ENCODE measurements at places on chromosomes 5 and 9.

DNA sequence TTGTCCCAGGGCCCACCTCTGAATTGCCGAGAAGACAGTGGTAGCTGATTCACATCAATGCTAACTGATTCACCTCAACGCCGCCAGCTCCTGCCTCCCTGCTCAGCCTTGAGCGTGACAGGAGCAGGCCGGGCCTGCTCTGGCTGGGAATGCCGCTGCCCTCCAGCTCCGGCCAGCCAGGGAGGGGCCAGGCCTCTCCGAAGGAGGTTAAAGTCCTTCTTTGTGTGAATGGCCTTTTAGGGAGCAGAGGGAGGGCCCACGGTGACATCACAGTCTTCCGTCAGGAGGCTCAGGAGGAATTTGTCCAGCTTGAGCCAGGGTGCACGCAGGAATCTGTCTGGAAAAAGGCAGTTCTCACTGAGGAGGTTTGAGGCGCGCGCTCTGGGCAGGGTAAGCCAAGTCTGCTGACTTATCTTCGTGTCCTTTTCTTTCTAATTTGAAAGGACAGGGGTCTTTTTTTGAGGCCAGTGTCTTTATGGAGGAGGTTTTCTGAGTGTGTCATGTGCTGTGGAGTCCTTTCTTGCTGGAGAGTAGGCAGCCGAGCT, 82.7 kb downstream of the C9orf152 start:
- no peak for DNase-seq

DNA sequence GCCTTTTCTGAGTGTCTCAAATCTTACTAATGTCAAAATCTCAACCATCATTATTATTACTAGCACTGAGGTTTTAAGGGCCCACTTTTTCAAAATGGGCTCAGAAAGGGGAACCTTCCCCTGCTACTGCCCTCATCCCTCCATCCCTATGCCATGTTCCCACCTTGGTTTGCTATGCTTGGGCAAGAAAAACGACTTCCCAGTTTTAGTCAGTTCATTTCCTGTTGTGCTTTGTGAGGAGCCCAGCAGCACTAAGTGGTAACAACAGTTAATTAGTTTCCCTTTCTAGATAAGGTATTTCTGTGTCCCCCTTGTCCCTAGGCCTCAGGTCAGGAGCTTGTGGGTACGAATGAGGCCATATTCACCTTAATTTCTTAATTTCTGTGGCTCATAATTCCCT, 595.2 kb downstream of the RAB3C start:
- no peak for DNase-seq

DNA sequence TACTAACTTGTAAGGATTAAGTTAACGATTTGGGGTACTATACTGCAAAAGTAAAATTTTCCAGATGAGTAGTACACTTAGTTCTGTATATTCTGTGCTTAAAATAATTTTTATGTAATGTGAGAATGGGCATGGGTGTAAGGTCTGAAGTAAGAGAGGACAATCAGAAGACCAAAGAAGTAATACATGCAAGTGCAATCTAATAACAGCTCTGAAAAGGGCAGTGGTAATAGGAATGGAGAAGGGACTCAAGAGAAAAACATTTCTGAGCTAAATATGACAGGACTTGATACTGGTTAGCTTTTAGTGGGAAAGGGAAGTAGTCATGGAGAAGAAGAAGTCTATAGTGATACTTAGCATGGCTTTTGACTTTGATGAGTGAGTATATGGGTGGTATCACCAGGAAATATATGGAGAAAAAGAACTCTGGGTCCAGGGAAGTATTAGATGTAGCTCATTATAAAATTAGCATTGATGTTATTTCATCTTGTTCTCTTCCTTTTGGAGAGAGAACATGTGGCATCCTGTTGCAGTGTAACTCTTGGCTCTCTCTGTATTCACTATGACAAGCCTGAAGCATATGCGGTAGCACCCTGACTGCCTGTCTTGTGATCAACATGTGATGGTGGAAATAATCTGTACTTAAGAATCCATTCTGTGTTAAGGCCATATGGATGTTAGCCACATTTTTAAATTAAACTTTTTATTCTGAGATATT, 60.5 kb downstream of the ERCC6L2 start:
- DNase-seq = no peak

DNA sequence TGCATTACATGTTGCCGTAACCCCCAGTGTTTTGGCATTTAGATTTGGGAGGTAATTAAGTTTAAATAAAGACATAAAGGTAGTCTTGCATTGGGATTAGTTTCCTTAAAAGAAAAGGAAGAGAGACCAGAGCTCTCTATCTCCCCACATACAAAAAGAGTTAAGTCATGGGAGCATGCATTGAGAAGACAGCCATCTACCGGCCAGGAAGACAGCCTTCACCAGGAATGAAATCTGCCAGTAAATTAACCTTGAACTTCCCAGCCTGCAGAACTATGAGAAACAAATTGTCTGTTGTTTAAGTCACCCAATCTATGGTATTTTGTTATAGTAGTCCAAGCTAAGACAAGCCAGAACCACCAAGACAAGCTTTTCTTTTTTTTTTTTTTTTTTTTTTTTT, 567.0 kb upstream of the CDH18 start:
- no peak for DNase-seq

- no peak for DNase-seq
Measured at GRCh38 chr5:6194906-6195612, 183.3 kb downstream of the MED10 start.

DNA sequence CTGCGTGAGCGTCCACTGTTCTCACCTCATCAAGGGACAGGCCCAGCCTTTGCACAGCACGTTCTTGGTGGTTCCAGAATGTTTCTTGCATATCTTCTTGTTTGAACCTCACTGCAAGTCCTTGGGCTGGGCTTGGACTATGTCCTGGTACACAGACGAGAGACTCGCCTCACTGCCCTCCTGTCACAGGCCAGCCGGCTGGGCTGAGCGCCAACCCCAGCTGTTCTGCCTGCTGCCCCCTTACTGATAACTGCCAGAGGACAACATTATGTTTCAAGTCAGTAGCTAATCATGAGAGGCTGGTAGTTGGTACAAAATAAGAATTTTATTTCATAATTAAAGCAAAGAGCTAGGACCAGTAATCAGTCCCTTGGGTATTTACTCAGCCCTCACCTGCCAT, 52.8 kb upstream of the LRRTM2 start:
- no peak for DNase-seq

- DNase-seq = no peak
Measured at GRCh38 chr9:134648701-134649530, 7.3 kb downstream of the COL5A1 start.

DNA sequence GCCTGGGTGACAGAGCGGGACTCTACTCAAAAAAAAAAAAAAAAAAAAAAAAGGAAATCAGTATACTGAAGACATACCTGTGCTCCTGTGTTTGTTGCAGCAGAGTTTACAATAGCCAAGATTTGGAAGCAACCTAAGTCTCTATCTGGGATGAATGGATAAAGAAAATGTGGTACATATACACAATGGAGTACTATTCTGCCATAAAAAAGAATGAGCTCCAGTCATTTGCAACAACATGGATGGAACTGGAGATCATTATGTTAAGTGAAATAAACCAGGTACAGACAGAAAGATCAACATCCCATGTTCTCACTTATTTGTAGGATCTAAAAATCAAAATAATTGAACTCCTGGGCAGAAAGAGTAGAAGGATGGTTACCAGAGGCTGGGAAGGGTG, 22.9 kb downstream of the ADAM19 start:
- DNase-seq = no peak

DNA sequence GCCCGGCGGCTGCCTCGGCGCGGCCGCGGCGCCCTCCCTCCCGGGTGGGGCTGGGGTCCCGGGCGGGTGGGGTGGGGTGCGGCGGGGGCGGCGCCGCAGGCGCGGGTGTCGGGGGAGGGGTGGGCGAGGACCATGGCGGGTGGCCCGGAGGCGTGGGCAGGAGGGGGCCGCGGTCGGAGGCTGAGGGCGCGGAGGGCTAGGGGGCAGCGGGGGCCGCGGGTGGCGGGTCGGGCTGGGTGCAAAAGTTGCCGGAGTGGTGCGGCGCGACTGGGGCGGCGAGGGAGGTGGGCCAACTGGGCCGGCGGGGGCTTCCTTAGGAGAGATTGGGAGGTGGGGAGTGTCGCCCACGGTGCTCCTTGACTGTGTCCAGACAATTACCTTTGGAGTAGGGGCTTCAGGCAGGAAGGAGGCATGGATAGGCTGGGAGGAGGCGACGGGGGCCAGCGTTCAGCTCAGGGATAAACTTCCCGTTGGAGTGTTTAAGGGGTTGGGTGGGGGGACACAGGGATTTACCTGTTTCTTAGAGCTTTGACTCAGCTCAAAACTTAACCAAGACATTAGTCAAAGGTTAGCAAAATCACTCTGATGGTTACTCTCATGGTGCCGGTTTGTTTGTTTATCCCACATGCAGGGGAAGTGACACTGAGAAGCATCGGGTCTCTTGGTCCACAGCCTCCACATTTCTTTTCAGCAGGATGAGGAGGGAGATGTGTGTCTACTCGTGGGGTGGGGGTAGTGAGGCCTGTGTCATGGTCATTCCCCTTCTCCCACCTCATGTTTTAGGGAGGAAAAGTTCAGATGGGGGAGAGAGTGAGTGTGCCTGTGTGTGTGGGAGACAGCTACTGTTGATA, 859 bp downstream of the CSNK1G3 start:
- peak; percentile 27 for DNase-seq

- DNase-seq = no peak
Measured at GRCh38 chr5:135842737-135843136, 8.3 kb downstream of the SLC25A48 start.

GRCh38 chr9:120942186-120943001, 15.8 kb upstream of the TRAF1 start:
- DNase-seq = no peak

DNA sequence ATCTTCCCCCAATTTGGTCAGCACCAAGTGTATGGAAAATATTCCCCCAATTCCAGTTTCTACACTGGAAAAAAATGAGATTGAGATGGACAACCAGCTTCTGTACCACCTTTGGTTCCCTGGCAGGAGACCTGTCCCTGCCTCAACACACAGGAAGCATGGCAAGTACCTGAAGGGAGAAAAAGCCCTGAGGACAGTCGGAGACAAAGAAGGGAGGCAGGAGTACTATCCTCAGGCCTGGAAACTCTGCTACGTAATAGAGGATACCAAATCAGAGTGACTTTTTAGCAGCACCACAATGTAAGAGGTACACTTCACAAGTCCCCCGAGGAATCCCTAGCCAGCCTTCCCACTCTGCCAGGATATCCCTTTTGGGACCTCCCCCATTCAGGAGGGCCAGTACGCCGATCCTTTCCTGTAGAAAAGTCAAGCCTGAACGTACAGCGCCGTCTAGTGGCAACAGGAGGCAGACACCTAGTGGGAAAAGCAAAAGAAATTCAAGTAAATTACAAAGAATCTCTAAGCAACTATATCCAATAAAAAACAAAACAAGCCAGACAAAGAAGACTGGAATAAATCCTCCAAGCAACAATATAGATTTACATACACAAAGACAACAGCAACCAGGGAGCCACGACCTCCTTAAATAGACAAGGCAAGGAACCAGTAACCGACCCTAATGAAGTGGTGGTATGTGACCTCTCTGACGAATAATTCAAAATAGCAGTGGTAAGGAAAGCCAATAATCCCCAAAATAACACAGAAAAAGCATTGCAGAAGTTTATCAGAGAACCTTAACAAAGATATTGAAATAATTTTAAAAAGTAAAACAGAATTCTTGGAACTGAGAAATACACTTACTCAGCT, 63.3 kb upstream of the SLCO6A1 start:
- no peak for DNase-seq

DNA sequence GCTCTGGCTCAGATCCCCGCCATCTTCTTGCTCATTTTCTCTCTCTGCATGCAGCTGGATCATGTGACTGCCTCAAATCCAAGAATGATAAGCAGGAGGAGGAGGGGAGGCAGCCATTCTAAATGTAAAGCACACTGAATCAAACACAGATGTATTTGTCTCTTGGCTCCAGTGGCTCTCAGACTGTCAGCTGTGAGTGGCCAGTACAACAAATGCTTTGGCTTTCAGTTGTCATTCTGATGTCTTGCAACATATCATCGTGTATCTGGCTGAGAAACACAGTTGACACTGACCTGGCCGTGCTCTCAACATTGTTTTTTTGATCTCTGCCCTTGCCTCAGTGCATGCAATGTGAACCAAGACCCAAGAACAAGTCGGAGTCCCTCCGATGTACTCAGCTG, 233.1 kb downstream of the ADAMTSL1 start:
- no peak for DNase-seq

GRCh38 chr5:75654693-75655295, 43.5 kb downstream of the ANKDD1B start:
- no peak for DNase-seq

GRCh38 chr5:14463629-14464028, 118.0 kb upstream of the OTULINL start:
- DNase-seq = no peak

- DNase-seq = no peak
Measured at GRCh38 chr5:131265311-131265803, 1.5 kb downstream of the CDC42SE2 start.

DNA sequence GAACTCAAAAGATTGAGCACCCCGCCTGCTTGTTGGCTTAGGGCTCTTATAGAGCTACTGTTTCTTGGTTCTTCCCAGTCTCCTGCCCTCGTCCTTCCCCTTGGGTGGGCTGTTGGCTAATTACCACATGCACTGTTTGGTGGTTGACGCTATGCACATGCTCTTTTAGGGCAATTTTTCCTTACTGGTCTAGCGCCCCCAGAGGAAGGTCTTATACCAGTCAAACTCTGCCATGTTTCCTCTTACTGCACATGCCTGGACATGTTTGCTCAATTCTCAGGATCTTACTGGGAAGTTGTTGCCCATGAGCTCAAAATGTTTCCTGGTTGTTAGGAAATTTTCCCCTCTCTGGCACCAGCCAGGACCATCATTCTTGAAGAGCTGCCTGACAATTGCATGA, 101.9 kb downstream of the SLC28A3 start:
- DNase-seq = no peak

- no peak for DNase-seq
Measured at GRCh38 chr5:155833287-155833686, 493.7 kb upstream of the SGCD start.

GRCh38 chr5:132467287-132467984, 23.1 kb downstream of the IRF1 start:
- DNase-seq = no peak

DNA sequence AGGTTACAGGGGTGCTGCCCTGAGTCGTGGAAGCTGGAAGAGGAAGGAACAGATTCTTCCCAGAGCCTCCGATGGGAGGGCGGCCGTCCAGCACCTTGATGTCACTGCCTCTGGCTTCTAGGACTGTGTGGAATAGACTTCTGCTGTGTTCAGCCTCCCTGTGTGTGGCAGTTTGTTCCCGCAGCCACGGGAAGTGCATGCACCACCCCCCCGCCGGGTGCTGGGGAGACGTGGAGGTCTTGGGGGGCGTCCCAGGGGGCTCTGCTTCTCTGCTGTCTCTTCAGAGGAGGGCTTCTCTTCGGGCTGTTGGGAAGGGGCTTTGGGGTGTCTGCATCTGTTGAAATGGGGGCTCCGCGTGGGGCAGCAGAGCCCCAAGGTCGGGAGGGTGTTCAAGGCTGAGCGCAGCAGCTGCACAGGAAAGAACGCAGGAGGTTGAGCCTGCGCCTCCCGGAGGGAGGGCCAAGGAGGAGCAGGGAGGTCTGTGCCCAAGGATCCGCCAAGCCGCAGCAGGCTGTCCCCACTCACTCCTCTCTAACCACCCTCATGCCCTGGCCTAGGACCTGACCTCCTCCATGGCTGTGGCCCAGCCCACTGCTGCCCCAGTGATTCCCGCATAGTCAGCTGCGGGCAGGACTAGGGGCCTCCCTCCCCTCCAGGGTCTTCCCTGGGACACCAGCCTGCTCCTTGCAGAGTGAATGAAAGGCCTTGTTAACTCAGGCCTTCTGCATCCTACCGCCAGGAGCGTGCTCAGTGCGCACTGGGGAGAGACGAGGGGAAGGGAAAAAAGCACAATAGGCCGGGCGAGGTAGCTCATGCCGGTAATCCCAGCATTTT, 45.0 kb downstream of the ROPN1L start:
- no peak for DNase-seq

GRCh38 chr9:94734054-94734754, 7.7 kb downstream of the AOPEP start:
- no peak for DNase-seq

Measured in T-helper 17 cell (primary cell).